ENCODE measurements at places on chromosomes 13 and 19.

GRCh38 chr19:46571495-46571894 lies 29.6 kb upstream of the CALM3 start:
- peak; percentile 52 for DNase-seq

DNA sequence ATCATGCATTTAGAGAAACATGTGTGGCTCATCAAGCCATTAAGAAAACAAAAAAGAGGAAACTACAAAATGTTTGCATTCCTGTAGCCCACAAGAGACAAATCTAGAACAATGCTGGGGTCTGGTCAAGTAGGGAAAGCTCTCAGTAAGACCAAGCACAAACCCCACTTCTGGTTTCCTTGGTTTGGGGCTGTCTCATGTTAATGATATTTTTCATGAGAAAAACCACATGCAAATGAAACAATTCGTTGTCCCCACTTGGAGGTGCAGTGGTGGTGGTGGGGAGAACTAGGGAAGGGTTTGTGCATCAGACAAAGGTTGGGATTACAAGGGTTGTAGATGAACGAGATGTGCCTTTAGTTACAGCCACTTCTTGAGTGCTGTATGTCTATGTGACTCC lies 7.0 kb upstream of the RB1 start:
- DNase-seq = no peak

- DNase-seq = no peak
These were observed 1725.2 kb downstream of the EFNB2 start for GRCh38 chr13:104810242-104810641.

DNA sequence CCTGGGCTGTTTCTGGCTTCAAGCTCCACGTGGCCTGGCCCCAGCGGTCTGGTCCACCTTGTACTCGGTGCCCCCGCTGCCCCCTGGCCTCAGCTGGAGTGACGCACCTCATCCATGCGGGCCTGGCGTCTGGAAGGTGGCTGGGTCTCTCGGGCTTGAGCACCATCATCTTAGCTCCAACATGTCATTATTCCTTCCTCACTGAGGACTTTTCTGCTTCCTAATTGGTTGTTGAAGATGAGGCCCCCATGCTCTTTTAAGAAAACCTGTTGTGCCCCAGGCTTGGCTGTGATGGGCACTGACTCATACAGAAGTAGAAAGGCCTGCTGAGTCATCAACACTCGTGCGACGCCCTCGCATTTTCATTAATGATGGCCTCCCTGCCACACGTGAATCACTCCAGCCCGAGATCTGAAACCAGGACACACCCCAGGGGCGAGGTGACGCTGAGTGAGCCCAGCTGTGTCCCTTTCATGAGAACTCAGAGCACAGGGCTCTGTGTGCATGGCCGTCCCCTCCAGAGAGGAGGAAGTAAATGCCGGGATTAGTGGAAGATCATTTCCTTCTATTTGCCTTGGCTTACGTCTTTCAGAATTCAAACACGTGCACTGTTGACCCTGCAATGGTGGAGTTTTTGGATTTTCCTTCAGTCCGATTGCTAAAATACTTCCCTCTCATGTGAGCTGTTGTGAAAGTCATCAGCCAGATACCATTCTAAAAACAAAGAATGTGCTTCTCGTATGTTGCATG lies 14.0 kb upstream of the GJA3 start:
- DNase-seq = no peak

DNA sequence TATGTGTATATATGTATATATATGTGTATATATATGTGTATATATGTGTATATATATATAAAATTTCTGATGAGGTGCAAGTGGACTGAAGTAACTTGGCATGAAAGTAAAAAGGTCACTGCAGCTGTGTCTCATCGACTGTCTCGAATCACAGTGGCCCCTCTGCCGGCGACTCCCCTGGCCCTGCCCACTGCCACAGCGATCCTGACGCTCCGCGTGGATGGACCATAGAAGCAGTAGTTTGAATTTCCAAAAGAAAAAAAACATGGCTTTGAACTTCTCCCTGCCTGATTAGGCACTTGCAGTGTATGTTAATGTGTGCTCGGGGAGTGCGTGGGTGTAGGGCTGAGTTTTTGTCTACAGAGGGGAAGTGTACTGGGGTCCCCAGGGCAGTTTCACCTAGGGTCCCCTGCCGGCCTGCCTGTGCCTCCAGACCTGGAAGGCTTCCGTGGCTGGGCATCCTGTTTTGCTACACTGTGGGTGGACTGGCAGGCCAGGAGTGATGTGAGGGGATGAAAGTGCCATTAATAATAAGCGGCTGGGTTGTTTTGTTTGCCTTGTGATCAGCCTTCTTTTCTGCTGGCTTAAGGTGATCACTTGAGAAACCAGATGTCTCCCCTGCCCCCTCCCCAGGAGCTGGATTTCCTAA lies 10.8 kb downstream of the ZIC5 start:
- DNase-seq = peak; percentile 63

GRCh38 chr13:39577203-39577602 lies 25.8 kb downstream of the LHFPL6 start:
- no peak for DNase-seq

DNA sequence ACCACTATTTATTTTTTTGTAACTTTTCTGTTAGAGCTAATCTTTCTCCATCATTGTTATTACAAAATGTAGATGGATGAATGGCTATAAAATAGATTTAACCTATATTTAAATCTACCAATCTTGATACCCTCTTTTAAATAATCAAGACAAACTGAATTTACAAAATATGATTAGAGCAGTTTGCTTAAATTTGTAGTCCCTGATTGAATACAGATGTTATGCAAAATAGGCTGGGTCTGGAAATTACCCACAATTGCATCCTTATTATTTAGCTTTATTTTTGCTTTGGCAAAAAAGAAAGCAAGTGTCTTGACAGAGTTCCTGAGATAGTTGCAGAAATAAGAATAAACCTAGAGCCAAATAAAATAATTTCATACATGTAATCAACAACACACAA lies 352.8 kb downstream of the KLF12 start:
- DNase-seq = no peak
